Ureter (tissue), 1 donor: ENCODE measurements at places on chromosomes 11 and 22. TPM values are rescaled to one million over a fixed set of nuclear protein-coding genes. Genes with fewer than 3 reads are reported as not detected.
A peak's percentile ranks its signal among the peaks of the same experiment; 100 is the strongest.

DNA sequence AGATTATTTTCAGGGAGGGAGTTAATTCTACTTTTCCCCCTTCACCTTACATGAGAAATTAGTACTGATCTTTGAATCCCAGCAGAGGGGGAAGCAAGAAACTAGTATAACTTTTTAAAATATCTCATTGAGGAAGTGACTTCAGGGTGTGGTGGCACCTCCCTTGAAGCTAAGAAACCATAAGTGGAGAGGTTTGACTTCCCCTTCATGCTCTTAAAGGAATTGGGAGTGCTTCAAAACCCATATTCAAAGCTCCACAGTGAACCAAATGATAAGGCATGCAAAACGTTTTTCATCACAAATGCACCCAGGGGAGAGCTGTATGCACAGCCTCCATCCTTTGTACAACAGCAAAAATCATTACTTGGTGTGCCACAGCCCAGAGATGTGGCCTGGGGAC is 540 bp downstream of the MS4A14 start:
- no peak for DNase-seq

GRCh38 chr11:108817976-108818375 is 153.1 kb downstream of the DDX10 start:
- no peak for DNase-seq

GRCh38 chr11:34512840-34513681 is 533 bp downstream of the ELF5 start:
- DNase-seq, result peak; percentile 74

Gene HEPHL1
- total RNA-seq, result not detected
